ENCODE measurements at places on chromosomes 5 and 9.

DNA sequence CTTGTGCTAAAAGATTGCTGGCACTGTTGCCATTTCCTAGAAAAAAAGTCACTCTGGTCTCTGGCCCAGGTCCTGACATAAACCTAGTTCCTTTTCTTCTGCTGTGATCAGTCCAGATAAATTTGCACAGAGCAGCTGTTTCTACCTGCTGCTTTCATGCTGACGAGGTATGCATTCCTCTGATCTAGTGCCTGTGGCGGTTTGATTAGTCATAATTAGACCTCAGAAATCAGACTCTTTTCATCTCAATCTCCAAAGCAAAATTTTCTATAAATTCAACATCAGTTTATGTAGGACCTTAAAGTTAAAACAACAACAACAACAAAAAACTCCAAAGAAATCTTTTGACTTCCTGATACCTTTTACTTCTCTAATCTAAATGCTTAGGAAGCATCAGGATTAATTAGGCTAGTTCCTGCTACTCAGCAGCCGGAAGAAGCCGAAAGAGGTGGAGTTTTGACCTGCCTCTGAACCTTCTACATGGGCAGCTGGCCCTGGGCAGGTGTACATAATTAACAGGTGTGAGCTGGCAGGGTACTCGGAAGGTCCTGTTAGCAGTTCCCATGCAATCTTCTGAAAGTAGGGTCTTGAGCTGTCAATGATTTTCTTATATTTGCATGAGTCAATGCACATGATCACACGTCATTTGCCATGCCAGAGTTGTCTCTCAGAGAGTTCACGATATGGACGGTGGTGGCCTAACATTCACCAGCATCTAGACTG is 83.3 kb upstream of the CCDC112 start:
- DNase-seq: no peak

GRCh38 chr5:165594693-165595092 is 2089.3 kb downstream of the MAT2B start:
- no peak for DNase-seq

DNA sequence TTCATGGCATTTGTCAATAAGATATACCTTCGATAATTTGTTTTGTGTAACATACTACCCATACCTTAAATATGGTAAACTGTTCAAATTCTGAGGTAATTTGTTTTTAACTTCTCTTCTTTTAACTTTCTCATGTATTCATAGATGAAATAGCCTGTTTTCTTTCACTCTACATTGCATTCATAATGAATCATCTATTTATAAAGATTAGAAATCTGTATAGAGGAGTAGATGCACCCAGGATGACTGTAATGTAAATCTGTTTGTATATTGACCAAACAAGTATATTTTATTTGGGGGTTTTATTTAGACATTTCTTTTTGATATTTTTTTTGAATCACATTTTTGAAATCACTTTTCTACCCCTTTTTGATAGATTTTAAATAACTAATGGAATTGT is 144.6 kb downstream of the CD180 start:
- no peak for DNase-seq

DNA sequence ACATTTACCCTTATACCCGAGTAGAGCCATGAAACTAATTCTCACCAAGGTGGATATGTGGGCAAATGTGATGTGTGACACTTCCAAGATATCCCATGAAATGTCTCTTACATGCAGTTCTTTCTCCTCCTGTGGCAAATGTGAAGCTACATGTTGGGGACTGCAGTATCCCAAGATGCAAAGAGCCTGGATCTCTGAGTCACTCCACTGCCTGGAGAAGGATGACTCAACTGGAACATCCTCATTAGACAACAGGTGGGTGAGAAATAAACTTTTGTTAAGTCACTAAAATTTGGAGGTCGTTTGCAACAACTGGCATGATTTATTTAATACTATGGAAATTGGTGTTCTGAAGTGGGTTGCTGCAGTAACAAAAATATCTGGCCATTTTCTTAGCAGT is 36.5 kb upstream of the TENT4A start:
- no peak for DNase-seq

DNA sequence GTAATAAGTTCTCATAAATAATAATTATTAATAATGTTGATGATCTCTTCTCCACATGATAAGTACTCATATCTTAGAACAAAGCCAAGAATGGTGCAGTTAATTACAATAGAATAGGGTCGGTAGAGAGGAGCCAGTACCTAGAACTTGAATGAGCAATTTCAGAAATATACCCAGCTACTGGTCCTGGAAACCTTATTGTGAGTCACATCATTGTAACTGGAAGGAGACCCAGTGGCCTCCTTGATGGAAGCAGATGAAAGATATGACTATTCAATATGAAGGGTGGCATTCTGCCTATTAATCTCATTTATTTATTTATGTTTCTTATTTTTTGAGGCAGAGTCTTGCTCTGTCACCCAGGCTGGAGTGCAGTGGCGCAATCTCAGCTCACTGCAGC is 37.7 kb upstream of the SHOC1 start:
- DNase-seq: no peak

DNA sequence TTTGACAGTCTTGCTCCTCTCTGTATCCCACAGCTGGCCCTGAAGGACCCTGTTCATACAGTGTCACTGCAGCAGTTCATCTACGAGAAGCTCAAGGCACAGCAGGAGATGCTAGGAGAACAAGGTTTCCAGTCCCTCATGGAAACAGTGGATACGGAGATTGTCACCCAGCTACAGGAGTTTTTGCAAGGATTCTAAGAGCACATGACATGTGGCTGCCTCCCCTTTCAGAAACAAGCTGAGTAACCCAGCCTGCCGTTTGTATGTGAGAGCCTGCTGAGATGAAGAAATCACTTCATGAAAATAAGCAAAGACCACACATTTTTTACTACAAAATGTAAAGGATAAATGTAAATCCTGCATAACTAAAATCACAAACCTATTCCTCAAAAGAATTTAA is 48.5 kb downstream of the LRRC70 start:
- no peak for DNase-seq

GRCh38 chr9:35533398-35533797 is 43.5 kb downstream of the RUSC2 start:
- DNase-seq: no peak

DNA sequence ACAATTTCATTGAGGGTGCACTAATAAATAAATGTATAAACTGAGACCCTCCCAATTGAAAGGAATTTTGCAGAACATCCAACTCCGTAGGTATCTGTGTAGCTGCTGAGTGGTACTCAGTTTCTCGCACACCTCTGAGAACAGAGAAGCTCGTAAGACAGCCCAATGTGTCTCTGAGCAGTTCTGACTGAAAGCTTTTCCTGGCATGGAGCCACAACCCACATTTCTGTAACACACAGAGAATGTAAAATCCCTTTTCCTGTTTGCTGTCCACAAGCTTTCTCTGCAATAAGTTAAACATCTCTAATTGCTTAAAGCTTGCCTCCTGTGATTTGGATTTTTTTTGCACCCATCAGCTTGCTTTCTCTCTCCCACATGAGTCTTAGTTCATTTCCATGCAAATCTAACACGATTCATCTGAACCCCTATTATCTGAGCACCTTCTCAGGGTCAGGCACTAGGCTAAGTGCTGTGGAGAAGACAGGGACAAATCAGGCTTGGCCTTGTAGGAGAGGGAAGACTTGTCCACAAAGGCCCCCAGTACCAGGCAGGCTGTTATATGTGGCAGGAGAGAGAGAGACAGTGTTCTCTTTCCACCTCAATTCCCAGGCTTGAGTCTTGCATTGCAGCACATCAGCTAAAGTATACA is 44.2 kb upstream of the COL15A1 start:
- no peak for DNase-seq

DNA sequence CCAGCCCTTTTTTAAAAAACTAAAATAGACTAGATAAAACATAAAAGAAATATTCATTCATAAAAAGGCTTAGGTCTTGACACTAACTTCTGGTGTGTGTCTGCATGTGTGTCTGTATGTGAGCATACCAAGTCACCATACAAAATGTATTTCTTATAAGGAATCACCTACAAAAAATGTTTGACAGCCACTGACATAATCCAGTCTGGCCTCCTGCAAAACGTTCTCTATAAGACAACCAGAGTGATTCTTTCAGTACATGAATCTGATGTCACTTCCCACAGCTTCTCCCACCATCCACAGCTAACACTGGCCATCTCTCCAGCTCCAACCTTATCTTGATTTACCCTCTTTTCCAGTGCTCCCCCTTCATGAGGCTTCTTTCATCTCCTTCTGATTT is 192.3 kb downstream of the TLE1 start:
- no peak for DNase-seq

GRCh38 chr9:138072897-138073296 is 195.3 kb downstream of the CACNA1B start:
- no peak for DNase-seq

DNA sequence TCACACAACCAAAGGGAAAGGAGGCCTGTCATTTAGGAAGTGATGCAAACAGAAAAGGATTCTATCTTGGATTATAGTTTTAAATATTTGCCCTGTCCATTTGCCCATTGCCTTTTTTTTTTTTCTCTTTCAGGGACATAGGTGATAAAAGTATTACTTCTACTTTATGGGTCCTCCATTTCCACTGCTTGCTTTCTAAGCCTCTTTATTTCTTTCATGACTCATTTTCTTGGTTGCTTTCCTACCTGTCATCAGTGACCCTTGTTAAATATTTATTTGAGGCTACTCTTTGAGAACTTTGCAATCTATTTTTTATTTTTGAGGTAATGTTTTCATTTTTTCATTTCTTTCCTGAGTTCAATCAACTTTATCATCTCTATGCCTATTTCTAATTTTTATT is 522.9 kb upstream of the ARRDC3 start:
- no peak for DNase-seq

DNA sequence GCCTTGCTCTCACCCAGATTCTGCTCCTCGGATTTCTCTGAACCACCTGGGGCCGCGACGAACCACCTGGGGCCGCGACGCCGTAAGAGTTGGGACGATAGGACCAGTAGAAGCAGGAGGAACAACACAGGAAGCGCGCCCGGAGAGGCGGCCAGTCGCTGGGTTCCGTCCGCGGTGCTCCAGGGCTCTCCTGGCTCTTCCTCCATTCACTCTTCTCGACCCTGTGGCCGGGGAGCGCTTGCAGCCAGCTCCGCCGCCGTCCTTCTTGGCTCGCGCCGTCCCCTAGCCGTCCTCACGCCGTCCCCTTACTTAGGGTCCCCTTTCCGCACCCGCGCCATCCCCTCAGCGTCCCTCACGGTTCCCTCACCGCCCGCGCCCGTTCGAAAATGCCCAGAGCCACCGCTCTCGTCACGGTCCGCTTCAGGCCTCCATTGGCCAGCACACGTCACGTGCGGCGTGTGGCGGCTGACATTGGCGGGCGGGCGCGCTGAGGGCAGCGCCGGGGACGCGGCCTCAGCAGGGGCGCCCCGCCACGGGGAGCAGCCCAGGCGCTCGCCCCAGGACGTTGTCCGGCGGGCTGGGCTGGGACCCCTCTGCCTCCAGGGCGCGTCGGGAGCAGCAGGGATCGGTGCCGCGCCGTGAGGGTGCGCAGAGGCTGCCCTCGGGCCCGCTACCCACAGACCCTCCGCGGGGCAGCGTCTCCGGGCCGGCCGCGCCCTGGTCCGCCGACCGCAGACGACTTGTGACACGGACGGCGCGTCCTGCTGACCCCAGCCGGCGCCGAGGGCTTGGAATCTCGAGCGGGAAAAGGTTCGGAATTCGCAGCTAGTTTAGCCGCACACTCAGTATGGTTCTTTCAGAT is 53.7 kb upstream of the PTPDC1 start:
- DNase-seq: peak; percentile 82

DNA sequence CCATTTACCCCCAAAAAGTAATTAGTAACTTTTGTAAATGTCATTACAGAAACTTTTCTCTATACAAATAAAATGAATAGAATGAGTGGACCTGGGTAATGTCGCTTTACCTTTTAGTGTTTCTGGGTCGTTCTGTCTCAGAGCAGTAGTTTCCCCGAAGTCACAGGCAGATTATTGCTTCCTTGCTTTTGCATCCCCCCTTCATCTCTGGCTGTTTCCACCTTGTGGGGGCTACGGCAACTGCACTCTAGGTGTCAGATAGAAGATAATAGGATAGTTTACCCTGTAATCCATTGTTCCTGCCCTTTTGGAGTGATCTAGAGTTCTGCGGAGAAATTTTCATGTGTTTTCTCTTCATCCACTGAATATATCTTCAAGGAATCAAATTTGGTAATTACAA is 68.7 kb downstream of the PRR16 start:
- DNase-seq: no peak

GRCh38 chr5:173786286-173787187 is 101.6 kb upstream of the CPEB4 start:
- no peak for DNase-seq

- DNase-seq: no peak
Observed at GRCh38 chr5:135013947-135014570, 20.0 kb downstream of the PITX1 start.
